ENCODE measurements at places on chromosomes 1 and 21.
A peak's percentile ranks its signal among the peaks of the same experiment; 100 is the strongest.

DNA sequence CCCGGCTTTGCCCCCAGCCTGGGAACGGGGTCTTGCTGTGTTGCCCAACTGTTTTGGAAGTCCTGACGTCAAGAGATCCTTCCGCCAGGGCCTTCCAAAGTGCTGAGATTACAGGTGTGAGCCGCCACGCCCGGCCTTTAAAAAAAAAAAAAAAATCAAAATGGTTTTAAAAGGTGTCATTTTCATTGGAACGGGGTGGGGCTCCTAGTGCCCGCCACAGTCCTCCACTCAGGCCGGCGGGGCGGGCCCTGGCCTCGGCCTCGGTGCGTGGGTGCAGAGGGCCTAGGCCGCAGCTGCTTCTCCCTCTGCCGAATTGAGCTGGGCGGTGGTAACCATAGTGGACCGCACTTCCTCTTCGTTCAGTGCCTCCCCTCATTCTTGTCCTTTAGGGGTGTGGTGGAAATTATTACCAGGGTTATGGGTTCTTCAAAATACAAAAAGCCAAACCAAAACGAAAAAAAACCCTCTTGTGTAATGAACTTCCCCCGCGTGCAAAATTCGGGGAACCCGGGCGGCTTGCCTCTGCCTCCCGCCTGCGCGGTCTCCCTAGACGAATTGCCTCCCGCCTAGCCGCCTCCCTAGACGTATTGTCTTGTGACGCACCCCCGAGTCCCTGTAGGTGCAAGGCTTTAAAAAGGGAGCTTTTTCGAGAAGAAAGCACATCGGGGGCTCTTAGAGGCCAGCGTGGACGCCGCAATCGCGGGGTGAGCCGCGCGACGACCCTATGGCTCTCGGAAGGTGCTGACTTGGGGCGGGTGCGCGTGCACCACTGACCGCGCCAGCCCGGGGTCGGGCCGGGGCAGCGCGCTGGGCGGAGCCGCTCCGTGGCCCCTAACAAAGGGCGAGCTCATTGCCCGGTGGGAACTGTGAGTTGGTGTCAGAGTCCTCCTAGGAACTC is 10.5 kb upstream of the SPEN start:
- DNase-seq, result no peak

DNA sequence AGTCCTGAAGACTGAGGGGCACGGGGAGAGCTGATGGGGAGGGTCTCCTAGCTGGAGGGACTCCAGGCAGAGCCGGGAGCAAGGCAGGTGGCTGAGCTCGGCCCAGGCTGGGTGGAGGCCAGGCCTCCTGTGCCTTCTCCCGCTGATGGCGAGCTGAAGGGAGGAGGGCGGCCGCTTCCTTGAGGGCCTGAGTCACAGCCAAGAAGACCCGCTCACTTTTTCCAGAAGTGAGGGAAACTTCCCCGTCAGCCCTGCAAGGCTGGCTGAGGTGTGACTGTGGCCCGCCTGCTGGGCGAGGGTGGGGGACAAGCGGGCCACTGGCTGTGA is 1.7 kb upstream of the VWA1 start:
- DNase-seq, result no peak

DNA sequence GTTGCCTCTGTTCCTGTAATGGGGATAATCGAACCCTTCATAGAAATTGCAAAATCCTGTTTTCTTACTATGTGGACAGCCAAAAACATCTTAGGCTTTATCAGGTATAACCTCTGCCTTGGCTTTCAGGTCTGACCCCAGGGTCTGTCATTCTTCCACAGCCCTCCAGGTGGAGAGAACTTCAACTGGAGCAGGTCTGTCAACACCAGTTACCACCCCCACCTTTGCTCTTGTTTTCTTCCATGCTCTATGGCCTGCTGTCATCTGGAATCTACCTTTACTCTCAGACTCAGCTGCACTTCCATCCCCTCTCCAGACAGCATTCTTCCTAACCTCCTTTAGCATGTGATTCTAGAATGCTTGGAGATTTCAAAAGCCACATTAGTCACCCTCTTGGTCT is 10.4 kb upstream of the GJA9 start:
- peak; percentile 90 for DNase-seq

DNA sequence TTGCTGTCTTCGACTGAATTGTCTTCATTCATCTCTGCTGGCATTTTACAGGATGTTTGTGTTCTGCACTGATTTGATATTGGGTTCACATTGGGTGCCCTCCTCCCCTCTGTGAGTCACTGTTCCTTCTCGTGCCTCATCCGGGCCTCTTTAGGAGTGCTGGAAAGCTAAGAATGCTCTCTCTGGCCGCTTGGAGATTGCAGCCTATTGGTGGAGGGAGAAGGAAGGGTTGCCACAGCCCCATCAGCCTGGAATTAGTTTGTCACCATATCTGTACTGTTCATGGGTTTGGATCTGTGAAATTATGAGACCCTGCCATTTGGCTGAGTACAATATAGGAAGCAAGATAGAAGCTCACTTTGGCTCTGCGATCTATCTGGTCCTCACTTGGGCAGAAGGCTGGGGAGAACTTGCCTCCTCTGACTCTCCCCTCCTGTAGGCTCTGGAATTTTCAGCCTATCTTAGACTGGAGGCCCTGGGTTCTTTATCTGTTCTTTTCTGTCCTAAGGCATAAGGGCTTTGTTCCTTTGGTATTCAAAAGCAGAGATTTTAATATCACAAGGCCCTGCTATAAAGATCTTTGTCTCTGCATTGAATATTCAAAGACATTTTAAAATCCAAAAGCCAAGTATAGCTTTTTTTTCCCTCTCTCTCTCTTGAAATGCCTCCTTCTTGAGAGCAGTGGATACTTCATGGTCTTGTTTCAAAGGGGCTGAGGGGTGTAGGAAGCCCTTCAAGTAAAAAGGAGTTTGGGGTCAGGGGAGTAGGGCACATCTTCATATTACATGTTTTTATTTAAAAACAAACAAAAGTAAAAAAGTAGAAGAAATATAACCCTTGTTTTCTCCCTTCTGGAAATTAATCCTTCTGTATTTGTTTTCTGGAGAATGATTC is 347.9 kb downstream of the ZP4 start:
- no peak for DNase-seq

GRCh38 chr1:119504831-119505230 is 2.2 kb upstream of the HSD3B1 start:
- no peak for DNase-seq

- DNase-seq, result peak; percentile 83
Observed at GRCh38 chr1:15975805-15976680, at the start of gene ZBTB17. TSS of gene ZBTB17 (minus strand) at chr1:15976101. CDS start at chr1:15948495, 27,606 bp downstream.

DNA sequence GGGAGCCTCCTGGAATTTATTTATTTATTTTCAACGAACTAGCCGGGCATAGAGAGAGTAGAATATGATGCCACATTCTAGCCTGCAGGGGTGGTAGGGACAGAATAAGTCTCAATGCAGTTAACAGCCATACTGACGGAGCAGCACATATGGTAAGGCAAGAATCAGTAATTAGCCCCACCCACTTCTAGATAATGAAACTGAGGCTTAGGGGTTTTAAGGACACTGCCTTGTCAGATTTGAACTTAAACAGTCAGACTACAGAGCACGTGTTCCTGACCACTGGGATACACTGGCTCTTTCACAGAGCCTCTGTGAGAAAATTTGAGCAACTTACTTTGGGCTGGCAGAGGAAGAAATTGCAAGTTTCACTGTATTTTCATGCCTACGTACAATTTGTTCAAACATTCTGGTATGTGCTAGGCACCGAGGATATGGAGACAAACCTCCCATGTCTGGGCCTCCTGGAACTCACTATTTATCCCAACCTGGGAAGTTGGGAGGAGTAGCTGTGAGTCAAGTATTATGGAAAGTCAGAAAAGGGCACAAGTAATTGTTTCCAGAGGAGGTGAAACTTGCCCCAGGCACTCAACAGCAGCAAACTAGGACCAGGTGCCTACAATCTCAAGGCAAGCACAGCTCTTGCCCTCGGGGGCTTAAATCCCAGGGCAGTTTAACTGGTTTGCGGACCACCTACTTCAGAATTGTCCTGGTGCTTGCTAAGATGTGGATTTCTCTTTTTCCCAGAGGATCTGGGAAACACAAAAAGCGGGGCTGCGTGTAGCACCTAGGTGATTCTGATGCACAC is 1.6 kb upstream of the CLIC4 start:
- peak; percentile 85 for DNase-seq

GRCh38 chr1:76266762-76267161 is 192.2 kb downstream of the ST6GALNAC3 start:
- DNase-seq, result no peak

DNA sequence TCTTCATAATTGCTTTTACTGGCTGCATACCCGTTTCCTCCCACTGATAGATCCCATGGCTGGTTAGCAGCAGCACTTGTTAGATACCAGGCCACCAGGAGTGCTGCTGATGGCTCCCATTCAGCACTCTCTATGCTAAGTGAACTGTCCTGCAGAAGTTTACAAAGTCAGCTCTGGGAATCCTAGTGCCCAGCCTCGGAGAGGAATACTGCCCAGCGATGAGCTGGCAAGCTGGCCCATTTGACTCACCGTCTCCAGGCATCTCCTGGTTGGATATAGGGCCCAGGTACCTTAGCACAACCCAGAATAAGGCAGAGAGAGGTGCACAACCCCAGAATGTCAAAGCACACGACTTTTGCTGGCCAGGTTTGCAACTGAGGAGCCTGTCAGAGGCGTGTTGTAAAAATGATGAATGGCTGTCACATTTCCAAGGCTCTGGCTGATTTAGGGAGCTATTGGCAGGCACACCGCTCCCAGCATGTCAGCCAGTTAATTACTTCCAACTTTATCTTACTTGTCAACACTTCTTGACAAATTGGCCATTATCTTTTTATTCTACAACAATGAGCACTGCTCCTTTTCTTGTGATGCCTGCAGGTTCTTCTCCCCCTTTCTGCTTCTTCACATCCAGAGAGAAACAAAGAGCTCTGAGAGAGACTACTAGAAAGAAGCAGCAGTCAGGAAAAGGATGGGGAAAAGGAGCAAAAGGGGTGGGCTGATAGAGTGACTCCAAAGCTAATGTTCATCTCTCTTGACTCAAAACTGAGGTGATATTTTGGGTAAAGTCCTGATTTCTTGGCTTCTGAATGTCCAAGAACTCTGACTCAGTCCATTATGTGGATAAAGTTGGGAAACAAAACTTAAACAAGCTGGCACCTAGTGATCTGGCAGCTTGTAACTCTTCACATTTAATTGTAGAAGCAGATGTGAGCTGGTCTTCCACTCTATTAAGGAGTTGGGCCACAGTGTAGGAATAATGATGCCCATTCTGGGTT is 10.8 kb upstream of the ANGPTL7 start:
- no peak for DNase-seq

DNA sequence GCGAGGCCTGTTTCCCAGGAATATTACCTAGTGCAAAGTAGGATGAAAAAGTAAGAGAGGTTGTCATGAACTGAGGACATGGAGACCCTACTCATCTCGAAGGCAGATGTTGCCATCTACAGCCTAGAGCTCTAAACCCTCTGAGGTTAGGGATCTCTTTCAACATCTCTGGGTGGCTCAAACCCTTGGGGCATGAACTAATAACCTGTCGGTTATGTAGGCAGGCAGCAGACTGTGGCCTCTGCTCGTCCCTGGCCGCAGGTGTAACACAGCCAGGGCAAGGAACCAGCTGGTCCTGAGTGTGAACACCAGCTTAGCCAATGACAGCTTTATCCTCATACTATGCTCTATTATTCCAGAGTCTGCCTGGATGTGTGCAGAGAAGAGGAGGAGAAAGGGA is 13.2 kb downstream of the CAPZB start:
- no peak for DNase-seq

DNA sequence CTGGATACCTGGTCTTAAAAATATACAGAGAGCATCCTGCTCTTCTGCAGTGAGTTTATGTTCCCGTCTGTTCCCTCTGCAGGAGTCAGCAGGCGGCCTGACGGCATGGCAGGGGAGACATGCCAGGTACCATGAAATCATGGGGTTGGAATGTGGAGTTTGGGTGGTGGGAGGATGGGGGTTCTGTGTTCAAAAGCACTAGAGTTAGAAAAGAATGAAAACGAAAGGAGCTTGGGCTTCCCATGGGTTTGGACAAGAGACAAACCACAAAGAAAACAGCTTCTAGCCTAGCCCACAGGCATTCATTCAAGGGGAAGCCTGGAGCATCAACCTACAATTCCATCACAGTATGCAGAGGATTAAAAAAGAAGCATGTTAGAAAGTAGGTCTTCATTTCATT is 59.9 kb downstream of the WARS2 start:
- no peak for DNase-seq

GRCh38 chr1:225842074-225842473 is 32.1 kb downstream of the EPHX1 start:
- no peak for DNase-seq

DNA sequence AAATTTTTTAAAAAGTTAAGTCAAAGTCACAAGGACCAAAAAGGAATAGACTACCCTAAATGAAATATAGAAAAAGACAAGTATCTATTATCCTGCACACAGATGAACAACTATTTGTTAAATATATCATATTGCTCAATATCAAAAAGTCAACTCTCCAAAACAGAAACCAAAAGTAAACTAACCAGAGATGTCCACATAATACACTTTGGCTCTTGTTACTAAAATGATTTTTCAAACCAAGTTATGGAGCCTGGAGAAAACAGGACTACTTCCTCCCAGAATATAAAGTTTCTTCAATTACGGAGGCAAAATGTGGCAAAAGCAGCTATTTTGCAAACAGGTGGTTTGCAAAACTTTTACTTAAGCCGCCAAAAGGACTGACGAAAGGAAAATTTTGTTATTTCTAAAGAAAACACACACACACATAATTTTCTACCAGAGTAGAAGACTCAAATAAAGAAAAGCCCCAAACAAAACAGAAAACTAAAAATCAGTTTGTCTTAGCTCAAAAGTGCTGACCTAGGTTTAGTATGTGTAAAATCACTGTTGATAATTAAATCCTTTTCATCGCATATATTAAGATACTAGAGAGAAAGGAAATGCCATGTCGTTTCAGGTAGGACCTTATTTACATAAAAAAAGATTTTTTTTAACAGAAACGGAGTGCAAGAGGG is 1.1 kb downstream of the DPYD start:
- DNase-seq, result no peak
